ENCODE measurements at places on chromosomes 2 and 18. TPM values are rescaled to one million over a fixed set of nuclear protein-coding genes. Genes with fewer than 3 reads are reported as not detected.

GRCh38 chr2:38797250-38797676, 19.3 kb downstream of the GEMIN6 start:
- DNase-seq, result no peak

DNA sequence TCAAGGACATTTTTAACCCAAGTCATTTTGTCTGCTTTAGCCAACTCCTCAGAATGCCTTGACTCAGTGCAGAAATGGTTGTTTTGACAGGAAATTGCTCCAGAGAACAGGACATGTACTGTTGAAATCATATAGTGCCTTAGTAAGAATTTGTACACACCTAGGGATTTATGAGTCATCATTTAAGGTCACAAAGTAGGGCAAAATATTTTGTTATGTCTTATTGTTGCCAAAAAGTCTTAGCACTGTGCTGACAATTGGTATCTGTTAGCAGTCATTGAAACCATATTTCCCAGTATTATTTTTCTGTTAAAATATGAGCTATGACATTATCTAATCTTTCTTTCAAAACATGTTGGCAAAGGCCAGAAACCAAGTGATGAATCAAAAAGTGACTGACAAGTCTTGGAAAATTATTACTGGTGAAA, 104.5 kb downstream of the OSBPL6 start:
- no peak for DNase-seq

Gene HOXD13
- total RNA-seq, result not detected

Gene CLASP1
- 71.7 TPM for total RNA-seq

Gene MPPE1
- total RNA-seq, result 40.6 TPM

Gene LRP1B
- total RNA-seq, result not detected

DNA sequence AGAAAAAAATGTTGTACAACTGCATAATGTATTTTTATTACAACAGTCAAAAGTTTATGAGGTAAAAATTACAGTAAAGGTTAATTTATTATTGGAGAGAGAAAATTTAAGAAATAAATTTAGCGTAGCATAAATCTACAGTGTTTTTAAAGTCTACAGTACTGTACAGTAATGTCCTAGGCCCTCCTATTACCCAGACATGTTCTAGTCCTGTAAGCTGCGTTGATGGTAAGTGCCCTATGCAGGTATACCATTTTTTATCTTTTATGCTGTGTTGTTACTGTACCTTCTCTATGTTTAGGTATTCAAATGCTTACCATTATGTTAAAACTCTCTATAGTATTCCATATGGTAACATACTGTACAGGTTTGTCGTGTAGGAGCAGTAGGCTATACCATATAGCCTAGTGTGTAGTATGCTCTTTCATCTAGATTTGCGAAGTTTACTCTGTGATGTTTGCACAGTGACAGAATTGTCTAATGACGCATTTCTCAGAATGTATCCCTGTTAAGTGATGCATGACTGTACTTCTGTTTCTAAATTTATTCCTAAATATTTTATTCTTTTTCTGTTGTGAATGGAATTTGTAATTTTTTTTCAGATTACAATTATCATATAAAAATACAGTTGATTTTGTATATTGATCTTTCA, 24.5 kb downstream of the ABI2 start:
- DNase-seq, result no peak
